Activated CD4-positive, alpha-beta T cell treated with anti-CD3 and anti-CD28 coated beads, Interleukin-2, Interleukin-6, amounts not matched to agents 100 ng/mL and 50 ng/mL, durations not matched to agents 16 hours and 8 hours (primary cell): ENCODE measurements at places on chromosomes 2 and 18.
A peak's percentile ranks its signal among the peaks of the same experiment; 100 is the strongest.

- DNase-seq: no peak
Observed at GRCh38 chr2:230172156-230172555, 47.6 kb downstream of the SP110 start.

DNA sequence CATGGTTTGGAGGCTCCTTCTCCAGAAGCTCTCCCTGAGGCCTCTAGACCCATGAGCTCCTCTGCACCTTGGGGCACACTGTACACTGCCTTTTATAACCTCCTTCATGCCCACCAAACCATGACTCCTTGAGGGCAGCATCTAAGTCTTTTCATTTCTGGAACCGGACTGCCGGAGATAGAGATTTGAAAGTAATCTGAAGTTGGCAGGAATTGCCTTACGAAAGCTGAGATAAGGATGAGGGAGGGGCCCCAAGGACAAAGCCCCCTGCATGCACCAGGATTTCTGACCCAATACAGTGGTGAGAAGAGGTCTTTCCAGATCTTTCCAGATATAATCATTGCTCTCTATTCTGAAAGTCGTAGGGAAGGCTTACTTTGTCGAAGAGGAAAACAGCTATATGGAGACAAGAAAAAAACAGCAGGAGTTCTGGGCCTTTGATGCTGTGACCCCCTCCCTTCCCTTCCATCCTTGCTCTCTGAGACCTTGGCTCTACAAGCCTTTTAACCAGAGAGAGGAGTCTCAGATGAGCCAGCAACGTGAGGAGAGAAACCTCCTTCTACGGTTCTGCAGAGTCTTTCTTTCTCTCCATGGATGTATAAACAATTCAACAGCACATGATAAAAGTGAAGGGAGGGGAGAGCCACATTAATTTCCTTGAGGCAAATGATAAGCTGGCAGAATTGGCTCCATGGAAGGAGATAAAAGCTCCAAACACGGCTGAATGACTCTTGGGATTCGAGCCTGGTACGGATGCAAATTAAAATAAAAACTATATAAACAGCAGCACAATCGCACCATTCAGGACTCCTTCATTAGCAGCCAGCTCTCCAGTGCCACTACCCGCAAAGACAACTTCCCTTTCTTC is 88.0 kb upstream of the RTN4 start:
- DNase-seq: no peak

- no peak for DNase-seq
Observed at GRCh38 chr2:43165378-43166069, 60.9 kb downstream of the ZFP36L2 start.

GRCh38 chr2:47344890-47345589 is 57.9 kb upstream of the MSH2 start:
- DNase-seq: no peak

GRCh38 chr2:222180619-222181018 is 118.2 kb downstream of the PAX3 start:
- DNase-seq: no peak

DNA sequence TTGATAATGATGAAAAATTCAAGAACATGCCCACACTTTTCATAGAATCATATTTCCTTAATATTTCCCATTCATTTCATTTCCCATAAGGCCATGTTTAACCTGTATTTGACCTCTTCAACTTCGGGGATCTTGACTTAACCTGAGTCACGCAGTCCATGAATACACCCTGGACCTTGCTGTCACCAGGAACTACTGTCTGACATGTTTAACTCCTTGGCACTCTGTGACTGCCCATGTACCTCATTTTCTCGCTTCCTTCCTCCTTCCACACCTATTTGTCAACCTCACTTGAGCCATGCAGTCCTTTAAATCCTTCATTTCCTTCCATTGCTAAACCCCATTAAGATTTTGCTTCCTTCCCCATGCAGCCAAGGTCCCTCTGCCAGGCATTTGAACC is 16.3 kb downstream of the ABCB11 start:
- no peak for DNase-seq

DNA sequence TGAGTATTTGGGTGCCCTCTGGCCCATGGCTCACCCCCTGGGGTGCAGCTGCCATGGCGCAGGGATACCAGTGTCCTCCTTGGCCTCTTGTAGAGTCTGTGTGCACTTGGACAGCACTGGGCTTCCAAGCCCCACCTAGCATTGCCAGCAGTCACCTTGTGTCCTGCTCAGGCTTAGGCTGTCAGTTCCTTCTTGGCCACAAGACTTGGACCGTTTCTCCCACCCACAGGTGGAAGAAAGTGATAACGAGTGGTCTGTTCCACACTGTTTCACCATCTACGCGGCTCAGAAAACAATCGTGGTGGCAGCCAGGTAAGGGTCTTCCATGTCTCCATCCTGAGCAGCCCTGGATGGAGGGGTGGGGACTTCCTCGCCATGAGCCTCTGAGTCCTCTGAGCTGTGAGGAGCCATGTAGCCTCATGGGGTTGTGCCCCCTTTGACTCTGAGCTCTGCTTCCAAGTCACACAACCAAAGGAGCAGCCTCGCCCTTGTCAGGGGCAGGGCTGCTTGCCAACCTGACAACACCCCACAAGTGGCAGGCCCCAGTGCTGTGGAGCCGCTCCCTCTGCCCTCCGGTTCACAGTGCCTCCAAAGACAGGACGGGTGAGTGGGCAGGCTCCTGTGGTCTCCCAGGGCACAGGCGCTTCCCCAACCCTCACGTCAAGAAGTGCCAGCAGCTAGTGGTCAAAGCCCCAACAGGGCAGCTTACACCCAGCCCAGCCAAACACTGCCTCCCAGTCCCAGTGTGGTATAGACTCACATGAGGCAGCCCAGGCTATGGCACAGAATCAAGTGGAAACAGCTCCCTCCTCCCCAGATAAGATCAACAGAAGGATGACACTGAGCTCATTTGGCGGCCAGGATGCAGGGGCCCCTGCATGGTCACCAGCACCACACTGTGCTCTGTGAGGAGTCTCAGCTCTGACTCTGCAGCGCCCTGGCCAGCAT is 18.4 kb downstream of the STK25 start:
- no peak for DNase-seq

DNA sequence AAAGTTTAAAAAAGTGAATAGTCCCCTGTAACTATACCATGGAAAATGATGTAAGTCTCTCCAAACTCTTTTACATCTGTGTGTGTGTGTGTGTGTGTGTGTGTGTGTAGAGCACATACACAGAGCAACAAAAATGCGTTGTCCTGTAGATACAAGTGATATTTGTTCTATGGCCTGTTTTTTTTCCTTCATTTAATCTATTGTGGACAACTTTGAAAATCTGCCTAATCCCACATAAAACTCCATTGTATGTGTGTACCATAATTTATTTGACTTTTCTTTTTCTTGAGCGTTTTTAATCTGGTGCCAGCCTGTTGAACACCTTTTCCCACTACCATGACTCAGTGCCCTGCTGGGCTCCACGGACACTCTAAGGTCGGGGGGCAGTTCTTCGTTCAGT is 52.3 kb upstream of the ELOA2 start:
- DNase-seq: no peak

- DNase-seq: peak; percentile 35
Observed at GRCh38 chr2:11669454-11670291, at the start of gene NTSR2. Gene NTSR2, minus strand, starts transcription at chr2:11670195. Its CDS starts 66 bp downstream, at chr2:11670129.

GRCh38 chr2:205613970-205614559 is 68.2 kb upstream of the NRP2 start:
- DNase-seq: no peak

DNA sequence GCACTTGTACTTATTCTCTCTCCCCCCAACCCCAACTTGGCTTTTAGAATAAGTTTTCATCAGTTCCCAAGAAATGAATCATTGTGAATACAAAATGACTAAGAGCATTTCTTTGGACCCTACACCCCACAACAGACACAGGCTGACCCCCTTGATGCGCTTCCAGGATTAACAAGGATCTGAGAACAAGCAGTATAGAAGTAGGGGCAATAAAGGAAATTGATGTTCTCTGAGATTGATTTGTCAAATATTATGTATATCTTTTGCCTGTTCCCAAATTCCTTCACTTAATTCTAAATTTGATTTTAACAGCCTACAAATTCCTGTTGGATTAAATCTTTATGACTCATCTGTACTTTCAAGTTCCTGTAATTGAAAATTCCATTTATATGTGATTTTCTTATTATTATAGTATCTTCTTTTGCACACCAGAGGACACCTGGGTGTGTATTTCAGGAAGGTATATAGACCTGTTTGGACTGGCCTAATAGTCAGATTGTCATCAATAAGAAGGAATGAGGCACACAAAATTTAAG is 10.2 kb upstream of the PTPN4 start:
- no peak for DNase-seq

GRCh38 chr18:41532344-41533086 is 422.5 kb upstream of the PIK3C3 start:
- DNase-seq: no peak

GRCh38 chr2:180258579-180258978 is 251.5 kb upstream of the CWC22 start:
- no peak for DNase-seq

DNA sequence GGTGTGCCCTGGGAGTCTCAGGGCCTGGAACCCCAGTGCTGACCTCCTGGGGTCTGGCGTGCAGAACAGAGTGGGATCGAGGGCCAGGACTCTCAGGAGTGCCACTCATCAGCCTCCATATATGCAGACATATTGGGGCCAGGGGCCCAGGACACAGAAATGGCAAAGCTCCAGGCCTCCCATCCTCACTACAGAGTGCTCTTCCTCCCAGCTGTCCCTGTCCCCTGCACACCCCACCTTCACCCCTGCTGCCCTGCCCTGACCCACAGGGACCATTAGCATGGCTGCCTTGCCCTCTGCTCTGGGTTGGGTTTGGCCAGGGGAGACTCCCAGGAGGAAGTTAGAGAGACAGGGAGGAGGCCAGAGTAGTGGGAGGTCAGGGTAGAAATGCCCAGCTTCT is 2.8 kb downstream of the TEX51 start:
- DNase-seq: no peak

- no peak for DNase-seq
Observed at GRCh38 chr18:63888470-63889190, 1.1 kb downstream of the SERPINB2 start.

DNA sequence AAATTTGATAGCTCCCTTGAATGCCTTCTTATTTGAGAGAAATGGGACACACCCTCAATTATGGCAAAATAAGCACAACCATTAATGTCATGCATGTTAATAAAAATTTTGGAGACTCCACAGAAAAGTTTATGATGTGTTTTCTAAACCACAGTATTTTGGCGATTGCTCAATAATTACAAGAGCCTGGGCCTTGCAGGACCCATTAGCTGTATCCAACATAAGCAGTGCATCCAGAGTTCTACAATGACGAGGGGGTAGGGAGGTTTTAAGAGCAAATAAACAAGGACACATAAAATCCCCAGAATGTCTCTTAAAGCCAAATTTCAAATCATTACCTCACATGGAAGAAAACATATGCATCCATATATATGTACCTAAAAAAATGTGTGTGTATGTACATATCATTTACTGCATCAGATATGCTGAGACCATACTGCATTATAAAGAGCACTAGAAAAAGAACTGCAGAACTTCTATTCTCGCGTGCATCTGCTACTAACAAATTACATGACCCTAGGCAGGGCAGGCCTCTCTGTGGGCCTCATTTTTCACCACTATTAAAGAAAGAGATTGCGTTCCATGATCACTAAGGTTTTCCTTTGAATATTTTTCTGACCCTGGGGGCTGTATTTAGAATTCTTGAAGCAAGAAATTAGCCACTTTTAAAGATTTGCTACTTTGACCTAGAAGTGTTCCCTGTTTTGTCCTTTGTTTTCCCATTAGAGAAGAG is 38.0 kb downstream of the CMPK2 start:
- no peak for DNase-seq

GRCh38 chr2:219803294-219803693 is 175.9 kb downstream of the SLC4A3 start:
- DNase-seq: no peak

DNA sequence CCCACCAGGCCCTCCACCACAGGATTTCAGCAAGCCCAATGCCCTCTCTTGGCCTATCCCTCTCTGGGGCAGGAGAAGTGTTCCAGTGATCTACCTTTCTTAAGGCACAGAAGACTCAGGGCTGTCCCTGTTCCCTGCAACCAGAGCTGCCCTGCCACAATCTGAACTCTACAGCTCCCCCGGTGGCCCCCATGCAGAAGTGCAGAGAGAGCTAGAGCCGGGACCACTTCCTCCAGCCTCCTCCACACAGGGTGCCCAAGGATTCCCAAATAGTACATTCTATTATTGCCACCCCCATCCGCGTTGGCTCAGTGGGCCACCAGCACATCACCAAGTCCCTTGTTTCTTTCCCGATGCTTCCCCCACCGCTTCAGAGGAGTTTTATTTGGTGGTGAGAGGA is 114.8 kb upstream of the PTPRM start:
- peak; percentile 16 for DNase-seq

- DNase-seq: no peak
Observed at GRCh38 chr18:10965119-10965518, 184.2 kb downstream of the PIEZO2 start.

- no peak for DNase-seq
Observed at GRCh38 chr2:168684921-168685599, 117.4 kb upstream of the NOSTRIN start.

DNA sequence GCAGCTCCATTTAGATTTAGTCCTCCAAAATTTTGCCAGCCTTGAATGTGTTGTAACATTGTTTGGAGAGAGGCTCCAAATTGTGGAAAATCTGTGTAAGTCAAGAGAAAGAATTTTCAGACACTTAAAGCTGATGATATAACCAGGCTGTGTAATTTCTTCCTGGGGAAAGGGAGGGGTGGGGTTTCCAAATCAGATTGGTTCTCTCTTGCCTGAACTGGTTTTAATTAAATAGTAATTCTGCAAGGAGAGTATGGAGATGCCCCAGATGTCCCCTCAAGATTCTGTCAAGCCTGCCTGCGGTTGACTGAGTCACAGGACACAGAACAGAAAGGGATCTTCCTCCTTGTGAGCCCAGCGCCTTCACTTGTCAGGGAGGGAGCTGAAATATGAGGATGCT is 54.5 kb downstream of the C18orf63 start:
- DNase-seq: no peak

GRCh38 chr2:88590998-88591613 is 36.2 kb downstream of the EIF2AK3 start:
- DNase-seq: peak; percentile 65

DNA sequence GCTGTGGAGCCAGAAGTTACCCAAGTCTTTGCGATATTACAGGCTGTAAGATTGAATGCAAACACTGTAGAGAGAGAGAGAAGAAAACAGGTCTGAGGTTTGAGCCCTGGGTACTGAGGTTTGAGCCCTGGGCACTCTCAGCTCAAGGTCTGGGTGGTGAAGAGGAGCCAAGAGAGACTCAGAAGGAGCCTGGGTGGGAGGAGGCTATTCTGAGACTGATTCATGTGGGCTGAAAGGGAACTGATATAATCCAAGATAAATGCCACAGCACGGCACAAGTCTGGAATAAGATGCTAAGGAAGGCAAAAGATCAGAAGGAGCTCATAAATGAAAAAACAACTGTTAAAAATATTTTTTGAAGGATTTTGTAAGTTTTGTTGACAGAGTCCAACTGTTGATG is 407.6 kb upstream of the HS6ST1 start:
- DNase-seq: no peak
